ENCODE measurements at places on chromosomes 5 and 9.

DNA sequence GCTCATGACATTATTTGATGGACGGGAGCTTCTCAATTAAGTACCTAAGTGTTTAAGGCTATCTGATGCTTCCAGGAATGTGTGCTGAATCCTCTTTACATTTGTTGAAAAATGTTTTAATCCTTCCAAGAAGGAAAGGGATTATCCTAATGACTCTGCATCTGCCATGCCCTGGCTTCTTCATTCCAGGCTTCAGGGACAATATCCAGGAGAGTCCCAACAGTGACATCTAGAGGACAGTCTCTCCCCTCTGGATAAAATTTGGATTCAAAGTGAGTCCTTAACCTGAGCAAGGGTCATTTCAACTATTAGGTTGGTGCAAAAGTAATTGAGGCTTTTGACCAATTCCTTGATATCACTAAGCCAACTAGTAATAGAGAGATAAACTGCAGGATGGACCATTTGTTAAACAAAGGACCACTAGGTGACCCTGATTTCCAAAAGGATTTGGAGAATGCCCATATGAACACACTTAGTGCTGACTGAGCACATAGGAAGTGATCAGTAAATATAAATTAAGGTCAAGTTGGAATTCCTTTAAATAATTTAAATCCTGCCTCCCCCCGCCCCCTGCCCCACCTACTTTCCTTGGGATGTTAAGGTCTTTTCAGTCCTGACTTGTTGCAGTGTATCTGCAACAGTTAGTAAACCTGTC is 19.1 kb downstream of the TNFSF8 start:
- peak; percentile 60 for DNase-seq

DNA sequence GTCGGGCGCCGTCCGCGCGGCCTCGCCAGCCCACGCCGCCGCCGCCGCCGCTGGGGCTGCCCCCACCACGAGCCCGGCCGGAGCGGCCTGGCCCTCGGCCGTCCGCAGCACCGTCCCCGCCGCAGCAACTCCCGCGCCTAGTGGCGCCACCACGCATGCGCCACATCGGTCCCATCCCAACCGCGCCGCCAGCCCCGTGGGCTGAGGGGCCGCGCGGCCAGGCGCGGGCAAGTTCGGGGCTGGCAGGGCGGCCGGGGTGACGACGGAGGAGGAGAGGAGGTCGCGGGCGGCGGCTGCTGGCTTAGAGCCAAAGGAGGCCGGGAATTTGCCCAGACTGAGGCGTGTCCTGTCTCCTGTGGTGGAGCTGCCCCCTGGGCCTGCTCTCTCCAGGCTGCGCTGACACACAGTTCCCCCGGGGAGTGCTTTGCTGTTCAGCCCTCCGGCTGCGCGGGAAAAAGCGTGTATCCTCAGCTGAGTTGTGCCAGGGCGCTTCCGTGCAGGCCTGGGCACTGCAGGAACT is at the start of gene TUSC1:
Gene TUSC1 (minus strand): TSS at position 298 of the 520 bp plus-strand sequence. CDS start 132 bp downstream, at position 166.
- DNase-seq: peak; percentile 92

GRCh38 chr9:26437056-26437711 is 455.4 kb downstream of the CAAP1 start:
- DNase-seq: no peak

GRCh38 chr5:172918421-172919371 is 40.5 kb upstream of the RPL26L1 start:
- no peak for DNase-seq

GRCh38 chr9:126403397-126403796 is 76.8 kb downstream of the MVB12B start:
- DNase-seq: no peak

- DNase-seq: peak; percentile 87
These were observed 139.5 kb upstream of the KLF9 start for GRCh38 chr9:70553707-70554673.

GRCh38 chr9:88957526-88957925 is 33.7 kb upstream of the S1PR3 start:
- no peak for DNase-seq

GRCh38 chr5:171355302-171355724 is 32.3 kb upstream of the NPM1 start:
- DNase-seq: no peak

GRCh38 chr9:132415181-132415580 is 5.2 kb downstream of the CFAP77 start:
- no peak for DNase-seq

DNA sequence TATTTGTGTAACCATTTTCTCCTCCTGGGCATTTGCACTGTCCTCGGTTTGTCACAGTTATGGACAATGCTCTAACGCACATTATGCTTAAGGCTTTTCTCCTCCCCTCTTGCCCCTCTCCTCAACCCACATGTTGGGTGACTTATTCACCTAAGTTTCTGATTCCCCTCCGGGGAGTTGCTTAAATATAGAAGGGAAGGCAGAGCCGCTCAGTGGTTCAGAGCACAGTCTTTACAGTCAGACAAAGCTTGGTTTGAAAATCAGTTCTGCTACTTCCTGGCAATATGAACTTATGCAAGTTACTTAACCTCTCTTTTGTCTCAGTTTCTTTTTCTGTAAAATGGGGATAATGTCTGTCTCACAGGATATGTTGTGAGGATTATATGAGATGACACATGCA is 41.2 kb upstream of the SPRY4 start:
- DNase-seq: no peak

GRCh38 chr9:27365707-27366376 is 68.9 kb upstream of the EQTN start:
- DNase-seq: peak; percentile 44

DNA sequence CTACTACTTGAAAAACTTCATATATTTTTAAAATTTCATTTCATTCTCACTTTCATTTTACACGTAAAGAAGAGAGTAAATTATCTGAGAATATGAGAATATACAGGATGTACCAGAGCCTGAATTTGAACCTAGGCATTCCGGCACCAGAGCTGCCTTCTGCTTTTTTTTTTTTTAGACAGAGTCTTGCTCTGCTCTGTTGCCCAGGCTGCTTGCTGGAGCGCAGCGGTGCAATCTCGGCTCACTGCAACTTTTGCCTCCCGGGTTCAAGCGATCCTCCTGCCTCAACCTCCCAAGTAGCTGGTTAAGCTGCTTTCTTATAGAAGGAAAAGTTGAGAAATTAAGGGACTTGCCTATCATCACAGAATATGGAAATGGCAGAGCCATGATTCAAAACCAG is 540.1 kb downstream of the EBF1 start:
- no peak for DNase-seq

- no peak for DNase-seq
These were observed 15.4 kb upstream of the B4GALT1 start for GRCh38 chr9:33182519-33182918.

DNA sequence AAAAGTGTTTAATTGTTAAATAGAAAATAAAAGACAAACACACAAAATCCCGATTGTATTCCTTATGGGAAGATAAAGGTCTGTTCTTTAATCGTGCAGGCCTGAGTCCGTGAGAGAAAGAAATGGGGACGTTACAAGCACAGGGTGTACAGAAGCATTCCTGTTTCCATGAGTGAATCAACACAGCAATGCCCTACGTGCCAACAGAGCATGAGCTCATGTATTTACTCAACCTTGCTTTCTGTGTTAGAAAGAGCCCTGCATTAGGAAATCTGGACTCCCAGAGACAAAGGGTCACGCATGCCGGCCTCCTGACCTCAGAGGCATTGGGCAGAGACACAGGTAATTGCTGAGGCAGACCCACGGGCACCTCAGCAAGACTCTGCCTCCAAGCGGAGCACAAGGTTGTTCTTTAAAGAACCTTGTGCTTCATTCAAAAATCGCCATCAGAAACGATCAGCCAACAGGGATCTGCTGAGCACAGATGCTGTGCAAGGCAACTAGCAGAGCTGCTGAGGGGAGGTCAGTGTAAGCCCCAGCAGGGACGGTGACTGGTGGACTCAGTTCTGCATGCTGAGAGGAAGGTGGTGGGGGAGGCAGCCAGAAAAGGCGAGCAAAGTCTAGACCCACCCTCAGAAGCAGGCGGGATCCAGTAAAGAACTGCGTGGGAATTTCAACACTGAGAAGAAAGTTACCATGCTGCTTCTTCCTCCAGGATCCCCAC is 101.0 kb downstream of the TLE1 start:
- peak; percentile 99 for DNase-seq

DNA sequence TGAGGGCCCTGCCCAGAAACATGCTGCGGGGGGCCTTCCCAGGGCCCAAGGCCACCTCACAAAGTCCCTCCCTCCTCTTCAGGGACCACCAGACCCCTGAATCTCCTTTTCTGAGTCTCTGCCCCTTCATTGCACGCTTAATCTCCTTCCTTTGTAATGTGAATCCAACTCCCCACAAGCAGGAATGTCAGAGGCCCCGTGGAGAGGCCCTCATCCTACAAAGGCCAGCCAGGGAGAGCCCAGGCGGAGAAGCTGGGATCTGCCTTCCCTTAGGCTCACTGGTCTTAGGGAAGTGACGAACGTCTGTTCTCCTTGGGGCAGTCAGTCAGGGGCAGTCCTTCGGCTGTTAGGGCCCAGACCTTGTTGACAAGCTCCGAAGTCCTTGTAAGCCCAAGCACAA is 2.3 kb downstream of the SMIM33 start:
- DNase-seq: no peak

DNA sequence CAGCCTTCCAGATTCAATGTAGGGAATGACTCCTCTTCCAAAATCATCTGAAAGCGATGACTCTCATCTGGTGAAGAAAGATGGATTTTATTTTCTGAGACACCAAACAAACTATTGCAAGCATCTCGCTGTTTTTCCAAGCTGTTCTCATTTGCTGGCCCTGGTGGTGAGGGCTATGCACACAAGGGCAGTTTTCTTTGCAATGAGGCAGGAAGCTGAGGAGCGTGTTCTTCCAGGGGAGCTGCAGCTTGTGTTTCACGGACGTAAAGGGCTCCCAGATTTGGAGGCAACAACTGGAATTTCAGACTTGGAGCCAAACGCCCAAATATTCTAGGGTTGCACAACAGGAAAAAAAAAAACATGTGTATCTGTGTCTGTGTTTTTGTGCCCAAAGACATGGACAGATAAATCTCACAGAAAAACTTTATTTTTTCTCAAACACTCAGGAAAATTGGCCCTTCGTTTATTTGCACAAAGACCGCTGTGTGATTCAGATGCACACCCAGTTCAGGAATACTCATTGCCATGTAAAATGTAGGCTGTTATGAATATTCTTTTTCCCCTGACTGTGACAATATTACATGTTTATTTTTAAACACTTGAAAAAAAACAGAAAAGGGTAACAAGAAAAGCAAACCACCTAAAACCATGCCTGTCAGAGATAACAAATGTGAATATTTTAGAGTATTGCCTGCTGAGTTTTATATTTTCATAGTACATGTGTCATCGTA is 151.3 kb downstream of the GAS1 start:
- no peak for DNase-seq

GRCh38 chr5:135208903-135209721 is 175.1 kb upstream of the PITX1 start:
- peak; percentile 79 for DNase-seq

- no peak for DNase-seq
These were observed 46.0 kb upstream of the SPIN1 start for GRCh38 chr9:88342246-88342645.

GRCh38 chr5:57911438-57911837 is 428.8 kb upstream of the ACTBL2 start:
- no peak for DNase-seq

GRCh38 chr5:28305891-28306290 is 1267.5 kb upstream of the CDH9 start:
- DNase-seq: no peak

DNA sequence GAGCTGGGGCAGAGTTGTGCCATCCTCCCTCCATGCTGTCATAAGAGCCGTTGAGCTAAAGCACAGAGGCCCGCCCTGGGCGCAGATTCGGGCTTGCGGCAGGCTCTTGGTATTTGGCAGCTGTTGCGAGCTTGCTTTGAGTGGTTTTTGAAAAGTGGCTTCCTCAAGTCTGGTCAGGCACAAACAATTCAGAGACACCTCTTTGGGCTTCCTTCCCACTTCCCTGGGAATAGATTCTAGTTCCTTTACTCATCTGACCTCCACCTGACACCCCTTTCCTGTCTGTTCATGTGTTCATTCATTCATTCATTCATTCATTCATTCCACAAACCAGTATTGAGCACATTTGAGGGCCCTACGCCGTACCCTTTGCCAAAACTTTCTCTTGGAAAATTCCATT is 27.4 kb downstream of the NCS1 start:
- DNase-seq: peak; percentile 75

DNA sequence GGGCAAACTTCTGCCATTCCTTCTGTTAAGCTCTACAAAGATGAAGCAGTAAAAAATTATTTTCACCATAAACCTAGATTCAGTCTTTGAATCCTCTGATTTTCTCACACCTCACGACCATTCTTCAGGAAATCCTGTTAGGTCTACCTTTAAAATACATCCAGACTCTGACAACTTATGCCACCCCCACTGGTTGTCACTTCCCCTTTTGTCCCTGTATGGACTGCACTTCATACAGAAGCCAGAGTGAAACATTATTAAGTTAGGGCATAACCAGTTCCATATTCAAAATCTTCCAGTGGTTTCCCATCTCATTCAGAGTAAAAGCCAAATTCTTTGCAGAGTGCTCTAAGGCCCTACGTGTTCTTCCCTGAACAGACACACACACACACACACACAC is 499.8 kb downstream of the RASEF start:
- DNase-seq: no peak

GRCh38 chr9:76772686-76773445 is 8.6 kb downstream of the PCA3 start:
- DNase-seq: peak; percentile 46

GRCh38 chr9:89799766-89800165 is 195.0 kb downstream of the GADD45G start:
- DNase-seq: peak; percentile 16

DNA sequence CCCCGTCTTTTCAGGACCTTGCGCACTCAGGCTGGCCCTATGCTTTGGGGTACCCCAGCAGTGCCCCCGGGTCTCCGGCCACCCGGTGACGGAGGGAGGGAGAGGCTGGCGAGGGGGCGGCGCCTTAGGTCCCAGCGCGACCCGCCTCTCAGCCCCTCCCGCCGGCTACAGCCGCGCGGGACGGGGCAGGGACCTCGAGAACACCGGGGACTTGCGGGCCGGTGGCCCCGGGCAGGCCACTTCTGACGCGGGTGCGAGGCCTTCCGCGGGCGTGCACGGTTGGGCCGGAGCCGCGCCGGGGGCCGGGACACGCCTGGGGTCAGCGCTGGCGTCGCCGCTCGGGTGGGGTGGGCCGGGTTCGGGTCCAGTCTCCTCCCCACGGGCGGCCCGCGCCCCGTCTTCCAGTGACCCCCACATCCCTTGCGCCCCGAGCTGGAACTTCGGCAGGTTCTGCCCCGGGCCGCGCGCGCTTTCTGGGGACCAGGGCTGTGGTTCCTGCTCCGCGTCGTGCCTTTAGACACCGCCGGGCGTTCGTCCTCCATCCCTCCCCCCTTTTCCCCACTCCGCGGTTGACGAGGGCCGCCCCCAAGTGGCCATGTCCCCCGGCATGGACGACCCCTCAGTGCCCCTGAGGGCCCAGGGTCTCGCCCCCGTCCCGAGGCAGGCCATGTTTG is 3.8 kb upstream of the SQSTM1 start:
- DNase-seq: no peak
